RWPE2 (cell line): ENCODE measurements at places on chromosomes 2 and 18.

DNA sequence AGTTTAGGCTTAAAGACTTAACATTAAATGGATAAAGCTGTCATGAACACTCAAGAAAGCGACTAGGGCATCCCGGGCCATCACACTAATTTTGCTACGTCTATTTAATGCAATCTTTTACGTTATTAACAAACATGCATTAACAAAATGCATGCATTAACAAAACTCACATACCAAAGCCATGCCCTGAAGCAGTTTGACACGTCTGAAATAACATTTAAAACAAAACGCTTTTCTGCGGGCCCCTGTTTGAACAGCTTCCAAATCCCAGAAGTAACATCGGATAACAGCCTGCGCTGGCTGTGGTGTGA, 458 bp downstream of the B4GALT6 start:
- DNase-seq, result no peak

DNA sequence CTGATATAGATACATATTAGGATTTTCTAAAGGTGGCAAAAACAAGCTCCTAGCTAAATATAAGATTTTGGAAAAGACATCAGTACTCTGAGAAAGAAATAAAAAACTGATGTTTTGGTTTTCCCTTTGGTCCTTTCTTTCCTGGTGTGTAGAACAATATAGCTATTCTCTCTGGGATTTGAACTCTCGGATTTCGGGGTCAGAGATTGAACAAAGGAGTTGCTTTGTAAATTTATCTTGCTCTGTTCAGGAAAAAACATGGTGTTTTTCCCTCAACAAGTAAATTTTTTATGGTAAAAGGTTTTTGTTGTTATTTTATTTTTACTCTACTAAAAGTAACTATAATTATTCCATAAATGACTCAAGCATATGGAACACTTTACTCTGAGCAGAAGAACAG, 889.3 kb downstream of the ERBB4 start:
- DNase-seq, result no peak

DNA sequence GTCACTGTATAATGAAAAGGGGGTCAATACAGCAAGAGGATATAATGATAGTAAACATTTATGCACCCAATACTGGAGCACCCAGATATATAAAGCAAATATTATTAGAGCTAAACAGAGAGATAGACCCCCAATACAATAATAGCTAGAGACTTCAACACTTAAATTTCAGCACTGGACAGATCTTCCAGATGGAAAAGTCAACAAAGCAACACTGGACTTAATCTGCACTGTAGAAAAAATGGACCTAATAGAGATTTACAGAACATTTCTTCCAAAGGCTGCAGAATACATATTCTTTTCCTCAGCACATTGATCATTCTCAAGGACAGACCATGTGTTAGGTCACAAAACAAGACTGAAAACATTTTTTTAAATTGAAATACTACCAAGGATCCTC, 26.7 kb downstream of the ZBTB14 start:
- DNase-seq, result no peak

GRCh38 chr18:47120428-47120827, 29.9 kb downstream of the HDHD2 start:
- no peak for DNase-seq

- no peak for DNase-seq
Observed at GRCh38 chr2:4246364-4247131, 543.2 kb downstream of the DCDC2C start.

GRCh38 chr2:130972410-130972809, 120.8 kb downstream of the FAM168B start:
- DNase-seq, result no peak

- DNase-seq, result no peak
Observed at GRCh38 chr2:11245322-11245721, 90.1 kb downstream of the SLC66A3 start.

- no peak for DNase-seq
Observed at GRCh38 chr2:671787-672605, 5.2 kb downstream of the TMEM18 start.

- DNase-seq, result no peak
Observed at GRCh38 chr2:58449286-58450010, 208.3 kb upstream of the FANCL start.

DNA sequence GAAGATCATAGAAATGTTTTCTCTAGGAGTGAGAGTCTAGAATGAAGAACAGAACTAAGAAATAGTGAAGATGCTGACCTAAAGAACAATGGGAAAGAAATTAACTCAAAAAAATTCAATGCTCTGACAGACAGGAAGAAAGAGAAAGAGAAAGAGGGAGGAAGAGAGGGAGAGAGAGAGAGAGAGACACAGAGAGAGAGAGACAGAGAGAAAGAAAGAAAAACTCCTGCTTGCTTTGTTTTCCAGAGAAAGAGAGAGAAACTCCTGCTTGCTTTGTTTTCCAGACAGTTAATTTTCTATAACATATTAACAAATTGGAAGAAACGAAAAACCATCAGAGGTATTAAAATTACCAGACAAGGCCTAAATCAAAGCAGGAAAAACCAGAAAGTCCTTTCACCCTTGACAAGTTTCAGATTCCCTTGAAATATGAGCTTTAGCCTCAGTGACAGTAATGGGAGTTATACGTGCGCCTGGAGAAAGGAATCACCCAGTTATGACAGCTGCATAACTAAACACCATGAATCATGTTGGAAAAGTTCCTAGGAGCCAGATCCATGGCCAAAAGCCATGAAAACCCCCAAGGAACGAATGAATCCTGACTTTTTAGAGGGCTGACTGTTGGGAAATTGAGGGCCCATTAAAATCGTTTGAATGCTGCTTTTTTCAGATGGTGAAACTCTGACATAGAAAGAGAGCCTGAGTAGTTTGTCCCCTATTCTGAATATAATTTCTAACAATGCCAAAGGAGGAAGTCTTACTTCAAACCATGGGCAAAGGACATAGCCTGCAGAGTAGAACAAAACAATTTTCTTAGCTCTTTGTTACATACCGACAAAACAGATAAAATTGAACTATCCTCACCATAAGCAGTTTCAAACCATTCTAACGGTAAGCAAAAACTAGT, 228.6 kb upstream of the CHST9 start:
- DNase-seq, result no peak

DNA sequence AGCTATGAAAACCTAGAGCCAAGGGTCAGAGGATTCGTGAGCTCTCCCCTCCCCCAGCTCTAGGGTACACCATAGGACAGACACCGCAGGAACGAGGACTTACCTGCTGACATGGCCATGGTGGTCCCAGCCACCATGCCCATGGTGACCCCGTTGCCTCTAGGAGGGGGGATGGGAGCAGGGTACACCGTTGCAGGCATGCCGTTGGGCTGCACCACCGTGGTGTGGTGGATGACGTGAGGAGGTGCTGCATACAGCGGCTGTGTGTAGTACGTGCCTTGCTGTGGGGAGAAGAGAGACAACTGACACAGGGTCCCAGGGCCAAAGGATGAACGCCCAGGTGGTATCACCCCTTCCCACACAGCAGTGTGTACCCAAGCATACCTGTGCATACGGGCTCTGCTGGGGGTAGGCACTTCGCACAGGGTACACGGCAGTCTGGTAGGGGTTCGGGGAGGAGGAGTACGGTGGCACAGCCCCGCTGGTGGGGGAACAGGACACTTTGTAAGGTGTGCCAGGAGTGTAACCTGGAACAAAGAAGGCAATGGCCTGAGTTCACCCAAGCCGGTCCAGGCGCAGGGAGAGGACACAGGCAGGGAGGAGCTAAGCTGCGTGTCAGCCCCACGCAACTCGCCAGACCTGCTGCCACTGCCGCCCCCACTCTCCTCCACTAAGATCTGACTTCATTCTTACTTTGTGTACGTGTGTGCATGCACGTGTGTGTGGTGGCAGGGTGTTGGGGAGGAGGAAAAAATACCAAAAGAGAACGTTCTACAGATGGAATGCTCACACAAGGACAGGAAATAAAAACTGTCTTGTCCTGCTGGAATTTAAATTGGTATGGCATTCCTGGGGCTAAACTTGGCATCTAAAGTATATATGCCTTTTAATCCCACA, 37.8 kb downstream of the FAM168B start:
- no peak for DNase-seq

GRCh38 chr2:24058564-24059271, 9.2 kb downstream of the FKBP1B start:
- DNase-seq, result no peak

- peak; percentile 68 for DNase-seq
Observed at GRCh38 chr18:21599585-21600525, 649 bp downstream of the ESCO1 start.
